ENCODE measurements at places on chromosomes 2 and 18.

- DNase-seq, result no peak
Measured at GRCh38 chr2:219644801-219645480, 17.5 kb downstream of the SLC4A3 start.

DNA sequence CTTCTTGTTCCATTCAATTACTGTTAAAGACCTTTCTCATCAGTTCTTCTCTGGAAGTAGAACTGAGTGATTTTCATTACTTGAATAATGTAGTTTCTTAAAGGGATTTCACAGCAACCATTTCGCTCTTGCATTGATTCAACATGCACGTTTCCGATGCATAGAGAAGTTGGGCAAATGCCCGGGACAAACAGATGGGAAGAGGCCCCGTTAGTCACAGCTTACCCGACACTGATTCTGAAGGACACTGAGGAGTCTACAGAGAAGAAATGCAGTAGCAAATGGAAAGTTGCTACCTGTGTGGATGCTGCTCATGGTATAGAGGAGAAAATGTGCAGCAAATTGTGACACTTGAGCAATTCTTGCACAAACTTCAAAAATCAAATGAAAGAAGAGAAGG, 32.3 kb upstream of the GCG start:
- no peak for DNase-seq

DNA sequence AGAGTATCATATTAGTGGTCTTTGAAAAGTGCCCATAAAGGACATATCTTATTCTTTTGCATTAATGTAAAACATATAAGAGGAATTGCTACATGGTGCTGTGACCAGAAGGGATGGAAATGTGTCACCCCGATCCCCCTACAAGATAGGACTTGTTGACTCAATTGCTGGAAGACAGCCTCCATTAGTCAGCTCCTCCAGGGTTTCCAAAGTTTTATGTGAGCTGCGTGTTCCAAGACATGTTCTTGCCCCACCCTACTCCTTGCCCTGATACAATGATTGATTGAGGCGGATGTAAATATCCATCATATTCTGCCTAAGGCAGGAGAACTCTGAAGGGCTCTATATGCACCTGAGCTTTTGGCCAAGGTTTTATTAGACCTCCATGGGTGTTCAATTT, 541.0 kb upstream of the ZEB2 start:
- no peak for DNase-seq

GRCh38 chr18:62277045-62277444, 48.1 kb upstream of the TNFRSF11A start:
- no peak for DNase-seq

DNA sequence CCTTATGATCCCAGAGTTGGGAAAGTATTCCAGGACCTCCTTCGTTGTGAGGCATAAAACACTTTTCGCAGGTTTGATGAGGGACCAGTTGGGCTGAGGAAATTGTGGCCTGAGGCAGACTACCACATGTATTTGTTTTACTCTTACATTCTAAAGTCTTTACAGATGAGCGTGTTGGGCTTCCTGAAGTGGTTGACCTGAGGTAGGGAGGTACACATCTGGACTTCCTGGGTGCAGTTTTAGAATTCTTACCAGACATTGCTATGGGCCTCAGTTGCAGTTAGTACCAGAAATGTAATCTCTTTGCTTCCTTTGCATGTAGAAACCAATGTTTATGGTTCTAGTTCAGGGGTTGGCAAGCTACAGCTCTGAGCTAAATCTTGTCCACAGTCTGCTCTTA, 48.7 kb downstream of the COA5 start:
- no peak for DNase-seq

DNA sequence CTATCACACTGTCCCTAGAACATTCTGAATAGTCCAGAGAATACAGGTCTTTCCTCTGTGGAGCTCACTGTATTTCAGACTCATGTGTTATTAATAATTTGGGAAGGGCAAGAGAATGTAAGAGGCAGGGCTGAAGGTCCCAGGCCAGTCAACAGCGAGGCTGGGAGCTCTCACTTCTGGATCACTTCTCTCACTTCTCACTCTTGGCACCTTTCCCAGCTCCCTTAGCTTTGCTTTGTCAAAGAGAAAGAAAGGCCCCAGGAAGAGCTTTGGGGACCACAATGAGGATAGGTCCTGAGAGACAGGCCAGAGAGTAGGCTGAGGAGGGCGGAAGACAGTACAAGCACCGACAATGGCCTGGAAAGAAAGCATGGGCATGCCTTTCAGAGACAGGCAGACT, 11.2 kb downstream of the EFR3B start:
- no peak for DNase-seq

DNA sequence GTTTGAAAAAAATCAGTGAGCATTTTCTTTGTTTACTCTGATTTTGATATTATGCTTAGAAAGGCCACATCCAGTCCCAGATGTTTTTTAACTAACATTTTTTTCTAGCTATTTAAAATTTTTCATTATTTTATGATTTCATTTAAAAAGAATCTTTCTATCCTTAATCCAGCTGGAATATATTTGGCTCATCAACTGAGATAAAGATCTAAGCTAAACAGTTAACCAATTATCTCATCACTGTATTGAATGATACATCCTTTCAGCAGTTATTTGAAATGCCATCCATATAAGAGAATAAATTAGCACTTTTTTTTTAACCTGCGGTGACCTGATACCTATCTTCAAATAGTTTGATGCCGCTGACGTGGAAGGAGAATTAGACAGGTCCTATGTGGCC, 245.5 kb upstream of the COPS8 start:
- no peak for DNase-seq

DNA sequence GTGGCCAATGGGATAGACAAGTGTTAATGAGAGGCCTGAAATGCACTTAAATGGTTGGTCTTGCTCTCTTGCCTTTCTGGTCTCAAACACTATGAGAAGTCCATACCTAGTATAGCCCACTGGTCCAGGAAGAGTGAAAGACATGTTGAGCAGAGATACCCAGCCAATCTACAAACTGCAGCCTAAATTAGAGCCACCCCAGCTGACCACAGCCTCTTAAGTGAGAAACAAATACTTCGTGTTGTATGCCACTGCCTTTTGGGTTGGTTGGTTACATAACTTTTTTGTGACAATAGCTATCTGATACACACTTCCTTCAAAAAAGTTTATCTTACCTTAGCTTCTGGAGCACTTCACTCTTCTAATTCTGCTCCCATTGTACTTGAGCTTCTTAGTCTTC, 8.8 kb upstream of the EXOC6B start:
- no peak for DNase-seq
